ENCODE measurements at places on chromosomes 4 and X.

- DNase-seq = no peak
Observed at GRCh38 chr4:30770812-30771211, 50.6 kb downstream of the PCDH7 start.

GRCh38 chr4:130110189-130110588 is 1014.2 kb downstream of the C4orf33 start:
- no peak for DNase-seq

DNA sequence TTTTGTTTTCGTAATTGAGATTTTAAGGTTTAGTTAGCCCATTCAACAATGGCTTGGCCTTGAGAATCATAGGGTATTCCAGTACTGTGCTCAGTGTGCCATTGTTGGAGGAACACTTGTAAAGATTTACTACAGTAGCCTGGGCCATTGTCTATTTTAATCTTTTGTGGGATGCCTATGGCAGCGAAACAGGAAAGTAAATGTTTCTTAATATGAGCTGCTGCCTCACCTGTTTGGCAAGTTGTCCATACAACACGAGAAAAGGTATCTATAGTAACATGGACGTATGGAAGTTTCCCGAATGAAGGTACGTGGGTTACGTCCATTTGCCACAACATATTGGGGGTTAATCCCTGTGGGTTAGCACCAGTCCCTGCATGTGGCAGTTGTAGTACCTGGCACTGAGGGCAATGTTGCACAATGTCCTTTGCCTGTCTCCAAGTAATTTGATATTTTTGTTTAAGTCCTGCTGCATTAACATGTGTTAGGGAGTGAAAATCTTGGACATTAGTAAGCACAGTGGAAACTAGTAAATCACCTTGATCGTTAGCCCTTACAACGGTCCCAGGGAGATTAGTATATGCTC is 38.6 kb upstream of the AADAT start:
- no peak for DNase-seq

- DNase-seq = no peak
Observed at GRCh38 chrX:21373001-21373400, 1.2 kb upstream of the CNKSR2 start.

- DNase-seq = no peak
Observed at GRCh38 chr4:66034262-66034661, 364.0 kb upstream of the EPHA5 start.

- no peak for DNase-seq
Observed at GRCh38 chrX:38636949-38637819, 75.8 kb downstream of the TSPAN7 start.

GRCh38 chrX:132412208-132412607 is 76.6 kb downstream of the MBNL3 start:
- DNase-seq = peak; percentile 88

DNA sequence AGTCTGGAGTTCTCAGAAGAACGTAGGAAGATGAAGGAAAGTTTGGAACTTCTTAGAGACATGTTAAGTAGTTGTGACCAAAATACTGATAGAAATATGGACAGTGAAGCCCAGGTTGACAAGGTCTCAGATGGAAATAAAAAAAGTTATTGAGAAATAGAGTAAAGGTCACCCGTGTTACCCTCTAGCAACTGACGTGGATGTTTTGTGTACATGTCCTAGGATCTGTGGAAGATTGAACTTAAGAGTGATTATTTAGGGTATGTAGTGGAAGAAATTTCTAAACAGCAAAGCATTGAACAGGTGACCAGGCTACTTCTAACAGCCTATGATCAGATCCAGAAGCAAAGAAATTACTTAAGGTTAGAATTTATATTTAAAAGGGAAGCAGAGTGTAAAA is 1020.4 kb downstream of the FSTL5 start:
- no peak for DNase-seq

- DNase-seq = no peak
Observed at GRCh38 chrX:96692454-96692853, 7.8 kb downstream of the DIAPH2 start.

DNA sequence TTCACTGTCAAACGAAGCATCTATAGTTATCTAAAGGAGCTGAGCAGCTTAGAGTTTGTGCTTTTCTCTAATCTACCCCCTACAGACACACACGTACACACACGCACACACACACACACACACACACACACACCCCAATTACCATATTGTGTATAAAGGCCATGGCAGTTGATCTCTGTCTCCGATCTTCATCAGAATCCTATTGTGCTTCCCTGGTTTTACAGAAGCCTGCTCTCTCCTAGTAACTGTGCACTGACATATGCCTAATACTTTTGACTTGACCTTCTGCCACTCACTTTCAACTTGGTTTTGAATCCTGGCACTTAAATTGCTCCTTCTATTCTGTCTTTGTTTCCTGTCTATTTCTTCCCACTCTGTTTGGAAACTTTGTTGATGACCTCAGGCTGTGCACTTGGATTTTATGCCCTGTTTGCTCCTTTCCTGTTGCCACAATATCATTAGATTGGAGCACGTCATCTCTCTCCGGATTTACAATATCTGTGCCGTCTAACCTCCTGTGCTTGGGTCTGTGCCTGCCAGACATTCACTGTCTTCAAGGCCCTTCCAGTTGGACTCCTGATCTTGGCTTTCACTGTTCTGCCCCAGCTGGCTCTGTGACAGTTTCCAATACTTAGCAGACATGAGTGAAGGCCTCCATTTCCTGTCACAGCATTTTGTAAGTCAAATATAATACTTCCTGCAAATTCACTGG is 928.1 kb downstream of the FAT4 start:
- DNase-seq = no peak

DNA sequence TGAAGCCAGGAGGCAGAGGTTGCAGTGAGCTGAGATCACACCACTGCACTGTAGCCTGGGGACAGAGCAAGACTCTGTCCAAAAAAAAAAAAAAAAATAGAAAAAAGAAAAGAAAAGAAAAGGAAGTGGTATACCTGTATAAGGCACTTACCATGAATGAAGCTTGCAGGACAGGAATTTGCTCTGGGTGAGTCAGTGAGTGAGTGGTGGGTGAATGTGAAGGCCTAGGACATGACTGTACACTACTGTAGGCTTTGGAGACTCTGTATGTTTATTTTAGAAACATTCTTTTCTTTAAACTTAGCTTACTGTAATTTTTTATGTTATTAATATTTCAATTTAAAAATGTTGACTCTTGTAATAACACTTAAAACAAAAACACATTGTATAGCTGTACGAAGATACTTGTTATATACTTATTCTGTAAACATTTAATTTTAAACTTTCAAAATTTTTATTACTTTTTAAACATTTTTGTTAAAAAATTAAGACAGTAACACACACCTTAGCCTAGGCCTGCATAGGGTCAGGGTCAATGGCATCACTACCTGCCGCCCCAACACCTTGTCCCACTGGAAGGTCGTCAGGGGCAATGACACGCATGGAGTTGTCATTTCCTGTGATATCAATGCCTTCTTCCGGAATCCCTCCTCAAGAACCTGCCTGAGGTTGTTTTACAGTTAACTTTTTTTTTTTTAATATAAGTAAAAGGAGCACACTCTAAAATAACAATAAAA is 78.7 kb downstream of the CLNK start:
- no peak for DNase-seq

DNA sequence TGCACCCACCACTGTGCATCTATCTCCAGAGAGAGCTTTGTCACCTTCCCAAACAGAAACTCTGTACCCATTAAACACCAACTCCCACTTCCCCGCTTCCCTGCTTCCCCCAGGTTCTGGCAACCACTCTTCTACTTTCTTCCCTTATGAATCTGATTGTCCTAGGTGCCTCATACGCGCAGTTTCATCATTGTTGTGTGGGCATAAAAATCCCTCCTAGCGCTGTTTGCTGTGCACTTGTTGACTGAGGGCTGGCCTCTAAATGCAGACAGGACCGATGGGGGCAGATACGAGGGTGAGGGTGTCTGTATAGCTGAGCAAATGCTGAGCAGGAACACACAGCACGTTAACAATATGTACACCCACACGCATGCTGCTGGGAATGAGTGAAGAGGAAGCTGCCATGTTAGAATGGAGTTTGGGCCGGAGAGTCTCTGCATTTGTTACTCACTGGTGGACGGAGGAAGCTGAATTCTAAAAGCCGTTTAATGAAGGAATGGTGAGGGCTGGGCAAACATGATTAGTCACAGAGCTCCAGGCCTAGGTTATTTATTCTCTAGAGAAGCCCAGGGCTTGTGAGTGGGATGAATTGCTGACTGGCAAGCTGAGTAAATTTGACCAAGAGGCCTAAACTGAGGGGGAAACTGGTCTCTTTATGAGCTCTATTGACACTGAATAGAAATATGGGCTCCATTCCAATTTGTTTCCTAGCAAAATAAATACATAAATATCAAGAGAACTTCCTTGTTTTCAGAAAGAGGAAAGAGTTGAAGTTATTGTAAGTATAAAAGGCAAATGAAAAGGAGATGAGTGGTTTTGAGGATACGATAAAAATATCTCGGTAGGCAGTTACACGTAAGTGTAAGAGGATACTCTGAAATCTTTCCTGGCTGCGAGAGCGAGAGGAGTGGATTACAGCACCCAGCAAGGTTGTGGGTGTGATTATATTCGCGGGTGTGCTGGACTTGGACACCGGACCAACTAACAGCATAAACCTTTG is 95.9 kb upstream of the RPS6KA3 start:
- no peak for DNase-seq

- no peak for DNase-seq
Observed at GRCh38 chrX:47297874-47298273, 65.1 kb downstream of the USP11 start.

GRCh38 chr4:44927399-44928380 is 201.3 kb upstream of the GNPDA2 start:
- peak; percentile 76 for DNase-seq

- DNase-seq = no peak
Observed at GRCh38 chr4:37946503-37947179, 13.6 kb upstream of the PTTG2 start.

DNA sequence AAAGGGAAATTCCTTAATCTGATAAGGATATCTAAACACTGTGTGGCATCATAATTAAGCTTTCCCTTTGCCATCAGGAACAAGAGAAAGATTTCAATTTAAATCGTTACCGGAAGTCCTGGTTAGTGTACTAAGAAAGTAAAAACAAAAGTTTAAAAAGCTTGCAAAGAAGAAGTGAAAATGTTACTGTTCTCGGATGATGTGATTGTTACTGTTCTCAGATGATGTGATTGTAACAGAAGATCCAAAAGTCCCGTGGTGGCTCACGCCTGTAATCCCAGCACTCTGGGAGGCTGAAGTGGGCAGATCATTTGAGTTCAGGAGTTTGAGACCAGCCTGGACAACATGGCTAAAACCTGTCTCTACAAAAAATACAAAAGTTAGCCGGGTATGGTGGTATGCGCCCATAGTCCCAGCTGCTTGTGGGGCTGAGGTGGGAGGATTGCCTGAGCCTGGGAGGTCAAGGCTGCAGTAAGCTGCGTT is 62.5 kb downstream of the RGS12 start:
- DNase-seq = no peak

- DNase-seq = no peak
Observed at GRCh38 chrX:45777366-45777765, 576.7 kb upstream of the DIPK2B start.

- no peak for DNase-seq
Observed at GRCh38 chrX:153491351-153491914, 3.3 kb upstream of the BGN start.

DNA sequence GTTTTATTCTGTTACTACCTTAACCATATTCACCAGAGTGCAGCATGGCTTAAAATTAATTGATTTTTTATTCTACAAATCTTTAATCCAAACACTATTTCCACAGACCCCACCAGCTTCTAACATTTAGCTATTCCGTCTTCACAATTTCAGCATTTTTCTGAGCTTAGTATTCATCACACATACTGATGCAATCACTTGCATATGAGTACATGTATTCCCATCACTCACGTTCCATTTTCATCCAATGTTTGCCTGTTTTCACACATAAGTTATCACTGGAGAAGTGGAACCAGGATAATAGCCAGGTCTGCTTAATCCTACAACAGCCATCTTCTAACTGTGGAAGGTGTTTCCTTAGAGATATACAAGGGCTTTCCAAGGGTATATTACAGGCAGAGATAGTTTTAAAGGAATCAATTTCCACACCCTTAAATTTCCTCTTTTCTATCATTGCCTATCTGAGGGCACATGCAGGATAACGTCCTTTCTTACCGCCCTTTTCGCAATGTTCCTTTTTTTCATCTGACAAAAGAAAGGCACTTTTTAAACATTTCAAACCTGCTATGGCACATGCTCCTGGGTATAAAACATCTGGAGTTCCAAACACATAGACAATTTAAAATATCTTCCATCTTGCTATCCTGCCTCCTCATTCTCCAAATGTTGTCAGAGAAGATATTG is 115.8 kb downstream of the CORIN start:
- DNase-seq = no peak

Measured in GM23338 (cell line).